Panc1 (cell line): ENCODE measurements at places on chromosomes 2 and 18. TPM values are rescaled to one million over a fixed set of nuclear protein-coding genes. Genes with fewer than 3 reads are reported as not detected.

- no peak overlapping the region for H3K27ac ChIP-seq
- H3K4me1 ChIP-seq = peaks cover 4% of the 10 kb centered on the region; the same call in 1 of the 2 replicates
- no peaks in the 10 kb centered on the region for H3K36me3 ChIP-seq
- H3K27me3 ChIP-seq = peaks cover 29% of the 10 kb centered on the region
- no peak for DNase-seq
Measured at GRCh38 chr2:105143467-105144151, 97.9 kb upstream of the GPR45 start.

GRCh38 chr2:183564726-183565125 is 440.5 kb downstream of the NUP35 start:
- H3K36me3 ChIP-seq = no peaks in the 10 kb centered on the region
- no peaks in the 10 kb centered on the region for H3K27me3 ChIP-seq
- no peak overlapping the region for H3K4me3 ChIP-seq
- no peaks in the 10 kb centered on the region for H3K4me1 ChIP-seq
- DNase-seq = no peak

GRCh38 chr18:58254873-58255511 is 211.0 kb downstream of the NEDD4L start:
- H3K4me1 ChIP-seq = peaks cover 3% of the 10 kb centered on the region
- H3K27me3 ChIP-seq = no peaks in the 10 kb centered on the region

DNA sequence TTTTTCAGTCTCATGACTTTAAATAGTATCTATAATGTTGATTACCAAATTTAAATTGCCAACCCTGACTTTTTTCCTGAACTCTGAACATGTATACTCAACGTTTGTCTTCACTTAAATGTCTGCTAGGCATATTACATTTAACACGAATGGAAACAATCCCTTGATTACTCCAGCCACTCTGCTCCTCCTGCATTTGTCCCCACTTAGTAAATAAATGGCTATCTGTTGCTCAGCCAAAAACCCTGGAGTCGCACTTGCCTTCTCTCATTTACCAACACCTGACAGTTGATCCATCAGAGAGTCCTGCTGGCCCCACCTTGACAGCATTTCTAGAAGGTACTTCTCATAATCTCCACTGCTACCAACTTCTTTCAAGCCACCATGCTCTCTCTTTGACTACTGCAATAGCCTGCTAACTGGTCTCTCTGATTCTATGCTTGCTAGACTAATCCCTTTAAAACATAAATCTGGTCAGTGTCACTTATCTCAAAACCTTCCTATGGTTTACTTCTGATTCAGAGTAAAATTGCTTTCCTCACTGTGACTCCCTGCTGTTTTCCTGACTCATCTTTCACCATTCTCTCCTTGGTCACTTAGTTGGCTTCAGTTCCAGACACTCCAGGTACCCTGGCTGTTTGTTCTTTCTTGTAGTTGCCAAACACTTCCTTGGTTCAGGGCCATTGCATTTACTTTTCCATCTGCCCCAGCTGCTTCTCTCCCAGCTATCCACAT is 31.9 kb downstream of the SPAG16 start:
- no peak overlapping the region for H3K27ac ChIP-seq
- H3K27me3 ChIP-seq = no peaks in the 10 kb centered on the region
- H3K4me1 ChIP-seq = no peaks in the 10 kb centered on the region

DNA sequence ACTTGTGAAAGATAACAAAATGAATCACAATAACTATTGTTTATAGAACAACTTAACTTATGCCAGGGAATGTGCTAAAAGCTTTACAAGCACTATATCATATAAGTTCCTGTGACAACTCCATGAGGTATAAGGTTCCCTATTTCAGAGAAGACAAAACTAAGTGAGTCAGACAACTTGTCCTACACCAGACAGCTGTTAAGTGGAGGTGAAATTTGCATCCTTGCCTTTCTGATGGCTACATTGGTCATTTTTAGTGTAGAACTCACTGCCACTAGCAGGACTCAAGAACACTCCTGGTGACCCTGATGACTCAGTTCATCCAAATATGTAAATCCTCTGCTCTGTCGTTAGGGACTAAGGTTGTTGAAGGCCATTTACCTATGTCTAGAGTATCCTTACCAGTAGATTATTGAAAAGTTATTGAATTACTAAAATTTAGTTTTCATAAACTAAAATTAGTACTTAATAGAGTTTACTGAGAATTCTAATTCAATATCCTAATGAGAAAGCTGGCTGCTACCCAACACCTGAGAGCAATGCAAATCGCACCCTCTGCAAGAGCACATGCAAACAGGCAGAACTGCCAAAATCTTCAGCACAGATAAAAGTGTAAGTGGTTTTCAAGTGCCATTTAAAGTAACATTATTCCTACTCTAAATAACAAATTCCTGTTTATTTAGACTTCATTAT is 636.2 kb downstream of the NRXN1 start:
- no peaks in the 10 kb centered on the region for H3K4me1 ChIP-seq
- no peak for DNase-seq
- H3K27me3 ChIP-seq = no peaks in the 10 kb centered on the region
- H3K27ac ChIP-seq = no peak overlapping the region

PAX8 gene
- 0.15 TPM for total RNA-seq

GRCh38 chr2:88283886-88284592 is 113.9 kb downstream of the THNSL2 start:
- H3K4me3 ChIP-seq = no peak overlapping the region
- H3K36me3 ChIP-seq = no peaks in the 10 kb centered on the region
- no peaks in the 10 kb centered on the region for H3K27me3 ChIP-seq
- DNase-seq = no peak
- H3K27ac ChIP-seq = no peak overlapping the region

CHRND gene
- total RNA-seq = not detected

SCRN3 gene
- 16.2 TPM for total RNA-seq

- no peaks in the 10 kb centered on the region for H3K36me3 ChIP-seq
- no peak for DNase-seq
- no peak overlapping the region for H3K4me3 ChIP-seq
- H3K4me1 ChIP-seq = no peaks in the 10 kb centered on the region
- H3K27me3 ChIP-seq = no peaks in the 10 kb centered on the region
Measured at GRCh38 chr2:219485201-219485580, 13.5 kb upstream of the GMPPA start.

- no peak overlapping the region for H3K27ac ChIP-seq
- H3K36me3 ChIP-seq = no peaks in the 10 kb centered on the region
- no peaks in the 10 kb centered on the region for H3K4me1 ChIP-seq
- no peaks in the 10 kb centered on the region for H3K27me3 ChIP-seq
- DNase-seq = no peak
- H3K4me3 ChIP-seq = no peak overlapping the region
Measured at GRCh38 chr18:45221363-45221762, 393.9 kb upstream of the SLC14A2 start.

LINC00305 gene
- not detected for total RNA-seq

DNA sequence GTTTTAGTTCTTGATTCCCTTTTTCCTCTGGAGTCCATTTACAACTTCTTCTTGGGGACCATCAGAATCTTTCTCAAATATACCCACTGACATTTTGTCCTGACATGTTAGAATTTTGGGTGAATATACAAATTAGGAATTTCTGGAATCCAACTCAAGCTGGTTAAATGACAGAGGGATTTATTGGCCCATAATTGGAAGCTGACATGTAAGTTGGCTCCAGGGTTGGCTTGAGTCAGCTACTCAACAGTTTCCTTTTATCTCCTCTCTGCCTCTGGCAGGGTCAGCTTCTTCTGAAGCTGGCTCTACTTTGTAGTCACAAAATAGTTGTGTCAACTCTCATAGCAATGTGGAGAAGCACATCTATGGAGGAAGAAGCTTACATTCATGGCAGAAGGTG is 36.6 kb upstream of the PPP1R1C start:
- H3K4me3 ChIP-seq = no peak overlapping the region
- no peak for DNase-seq
- H3K36me3 ChIP-seq = no peaks in the 10 kb centered on the region; the same call in 1 of the 2 replicates
- no peak overlapping the region for H3K27ac ChIP-seq

GFPT1 gene
- 53.0 TPM for total RNA-seq

- H3K27me3 ChIP-seq = peaks cover 2% of the 10 kb centered on the region; the same call in 1 of the 2 replicates
- no peak overlapping the region for H3K4me3 ChIP-seq
Measured at GRCh38 chr2:149375801-149376361, 45.5 kb downstream of the LYPD6 start.

DNA sequence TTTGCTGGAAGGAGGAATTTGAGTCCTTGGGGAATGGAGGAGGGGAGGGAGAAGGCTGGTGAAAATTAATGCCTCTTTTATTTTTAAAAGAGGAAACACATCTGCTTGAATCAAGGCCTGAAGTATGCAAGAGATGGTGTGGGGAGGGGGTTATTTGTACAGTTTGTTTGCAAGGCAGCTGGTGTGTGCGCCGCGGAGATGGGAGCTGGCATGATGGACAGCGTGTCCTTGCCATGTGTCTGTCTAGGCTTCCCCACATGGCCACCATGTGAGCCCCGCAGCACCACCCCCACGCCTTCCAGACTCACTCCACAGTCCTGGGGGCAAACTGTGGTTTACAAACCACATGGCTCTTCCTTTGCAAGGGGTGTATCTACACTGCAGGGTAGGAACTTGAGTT is 154.8 kb upstream of the APCDD1 start:
- peaks cover 2% of the 10 kb centered on the region; the same call in 1 of the 2 replicates for H3K27me3 ChIP-seq
- no peak overlapping the region for H3K4me3 ChIP-seq

DNA sequence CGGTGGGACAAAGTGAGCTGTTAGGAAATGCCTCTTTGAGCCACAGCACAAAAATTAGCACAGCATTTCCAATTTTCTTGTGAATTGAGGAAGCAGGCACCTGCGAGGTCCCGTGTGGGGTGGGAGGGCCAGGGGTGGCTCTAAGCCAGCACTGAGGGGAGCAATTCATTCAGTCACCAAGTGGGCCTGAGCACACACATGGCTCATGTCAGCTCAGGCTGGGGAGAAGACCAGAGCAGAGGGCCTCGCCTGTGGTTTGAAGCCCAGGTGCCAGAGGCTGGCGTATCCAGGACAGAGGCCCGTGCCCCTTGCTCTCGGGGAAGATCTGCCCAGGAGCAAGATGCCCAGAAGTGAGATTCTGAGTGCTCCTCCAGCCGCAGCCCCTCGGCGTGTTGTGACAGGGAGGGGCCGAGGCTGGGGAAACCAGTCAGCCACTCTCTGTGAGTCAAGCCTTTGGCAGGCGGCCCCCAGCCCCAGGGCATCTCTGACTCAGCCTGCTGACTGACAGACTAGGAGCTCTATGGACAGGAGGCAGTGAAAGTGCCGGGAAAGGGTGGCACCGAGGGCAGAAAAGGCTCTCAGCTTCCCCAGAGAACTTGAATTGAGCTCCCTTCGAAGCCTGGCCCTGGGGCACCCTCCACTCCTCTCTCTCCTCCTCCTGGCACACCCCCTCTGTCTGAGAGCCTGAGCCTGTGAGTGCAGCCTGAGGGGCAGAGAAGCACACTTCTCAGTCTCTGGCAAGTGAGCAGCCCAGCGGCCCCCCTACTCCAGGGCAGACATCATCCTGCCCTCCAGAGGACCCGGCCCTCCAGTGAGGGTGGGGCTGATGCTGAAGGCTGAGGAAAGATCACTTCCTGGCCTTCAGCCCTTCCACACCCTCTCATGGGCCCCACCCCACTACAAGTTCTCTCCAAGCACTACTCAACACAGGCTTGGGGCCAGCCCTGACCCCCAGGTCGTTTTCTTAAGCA is 32.3 kb downstream of the CYP26B1 start:
- H3K36me3 ChIP-seq = no peaks in the 10 kb centered on the region
- peak overlapping the region; percentile 15; the same call in 1 of the 2 replicates for H3K4me3 ChIP-seq
- peak; percentile 58 for DNase-seq
- H3K27ac ChIP-seq = peak overlapping the region; percentile 46; the same call in 1 of the 2 replicates
- peaks cover 20% of the 10 kb centered on the region for H3K4me1 ChIP-seq

HTR2B gene
- not detected for total RNA-seq

DNA sequence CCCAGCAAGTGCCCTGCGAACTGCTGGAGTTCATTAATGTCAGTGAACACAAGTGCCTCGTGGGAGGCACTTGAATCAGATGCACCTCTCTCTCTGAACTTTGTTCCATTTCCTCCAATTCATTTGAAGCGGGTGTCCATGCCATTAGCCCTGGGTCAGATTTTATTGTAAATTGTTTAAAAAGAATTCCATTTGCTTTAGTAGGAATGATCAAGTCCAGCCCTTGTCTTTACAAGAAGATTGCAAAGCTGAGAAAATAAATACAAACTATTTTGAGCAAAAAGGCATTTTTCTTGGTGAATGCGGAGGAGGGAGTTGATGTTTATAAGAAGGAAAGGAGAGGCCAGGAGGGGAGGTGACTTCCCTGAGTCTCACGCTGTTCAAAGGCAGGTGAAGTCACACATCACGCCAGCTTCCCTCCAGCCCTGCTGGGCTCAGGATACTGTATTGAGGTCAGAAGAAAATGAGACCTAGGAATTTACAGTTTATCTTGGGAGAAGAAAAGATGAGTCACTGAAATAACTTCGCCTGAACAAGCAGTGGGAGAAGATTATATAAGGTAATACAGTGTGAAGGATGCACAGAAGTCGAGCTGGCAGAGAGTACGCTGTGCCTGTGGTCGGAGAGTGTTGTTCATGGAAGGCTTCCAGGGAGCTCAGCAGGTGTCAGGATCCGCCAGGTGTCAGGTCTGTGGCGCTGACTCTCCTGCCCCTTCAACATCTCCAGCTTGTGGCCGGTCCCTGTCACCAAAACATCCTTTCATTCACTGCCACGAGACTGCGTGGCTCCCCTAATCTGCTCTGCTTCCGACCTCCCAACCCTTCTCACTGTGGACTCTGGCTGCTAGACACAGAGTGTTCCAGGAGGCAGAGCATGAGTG is 36.5 kb downstream of the EFR3B start:
- H3K4me1 ChIP-seq = peaks cover 15% of the 10 kb centered on the region
- peak; percentile 69 for DNase-seq
- no peaks in the 10 kb centered on the region for H3K36me3 ChIP-seq
- H3K27ac ChIP-seq = peak overlapping the region; percentile 40; the same call in 1 of the 2 replicates
- H3K27me3 ChIP-seq = no peaks in the 10 kb centered on the region
- peak overlapping the region; percentile 26 for H3K4me3 ChIP-seq

DNA sequence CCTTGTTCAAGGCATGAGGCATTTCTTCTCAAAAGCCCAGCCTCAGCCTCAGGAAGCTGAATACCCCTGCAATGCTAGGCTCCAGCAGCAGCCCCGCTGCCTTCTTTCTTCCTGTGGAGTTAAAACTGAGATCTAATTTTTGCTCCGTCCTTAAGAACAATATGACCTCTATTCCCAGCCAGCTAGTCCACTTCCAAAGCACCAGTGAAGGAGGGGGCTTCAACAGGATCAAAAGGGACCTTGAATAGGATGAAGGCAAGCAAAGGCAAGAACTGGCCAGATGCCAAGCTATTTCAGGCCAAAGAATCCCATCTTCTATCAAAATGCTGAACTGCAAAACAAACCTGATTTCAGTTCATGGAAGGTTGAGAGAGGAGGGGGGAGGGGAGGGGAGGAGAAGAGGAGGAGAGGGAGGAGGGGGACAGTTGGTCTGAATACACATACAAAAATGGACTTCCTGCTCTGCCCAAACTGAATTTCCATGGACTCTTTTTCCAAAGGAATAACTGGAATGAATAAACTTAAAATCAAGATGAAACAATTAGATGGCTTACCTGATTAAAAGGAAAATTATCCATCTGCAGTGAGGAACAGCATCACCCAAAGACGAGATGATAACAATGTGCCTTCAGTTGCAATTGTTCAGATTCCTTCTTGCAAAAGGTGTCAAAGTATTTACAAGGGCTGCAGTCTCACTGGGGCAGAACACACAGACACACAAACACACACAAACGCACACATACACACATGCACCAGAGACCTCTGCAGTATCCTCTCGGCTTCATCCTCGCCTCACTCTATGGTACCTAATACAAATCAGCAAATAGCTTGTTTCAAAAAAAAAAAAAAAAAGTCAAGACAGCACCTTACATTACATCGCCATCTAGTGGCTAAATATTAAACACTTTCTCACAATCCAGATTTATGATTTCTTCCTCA is at the start of gene SCN1A:
SCN1A (minus strand) TSS at position 804 of the 939 bp plus-strand sequence. CDS start 54,399 bp downstream, outside the sequence.
- H3K27ac ChIP-seq = no peak within 1 kb of the TSS
- H3K4me1 ChIP-seq = no peaks in the 10 kb centered on the region
- peak; percentile 20 for DNase-seq
- no peak within 1 kb of the TSS for H3K4me3 ChIP-seq
